Midbrain (tissue), 1 donor: ENCODE measurements at places on chromosomes 2 and 18.

DNA sequence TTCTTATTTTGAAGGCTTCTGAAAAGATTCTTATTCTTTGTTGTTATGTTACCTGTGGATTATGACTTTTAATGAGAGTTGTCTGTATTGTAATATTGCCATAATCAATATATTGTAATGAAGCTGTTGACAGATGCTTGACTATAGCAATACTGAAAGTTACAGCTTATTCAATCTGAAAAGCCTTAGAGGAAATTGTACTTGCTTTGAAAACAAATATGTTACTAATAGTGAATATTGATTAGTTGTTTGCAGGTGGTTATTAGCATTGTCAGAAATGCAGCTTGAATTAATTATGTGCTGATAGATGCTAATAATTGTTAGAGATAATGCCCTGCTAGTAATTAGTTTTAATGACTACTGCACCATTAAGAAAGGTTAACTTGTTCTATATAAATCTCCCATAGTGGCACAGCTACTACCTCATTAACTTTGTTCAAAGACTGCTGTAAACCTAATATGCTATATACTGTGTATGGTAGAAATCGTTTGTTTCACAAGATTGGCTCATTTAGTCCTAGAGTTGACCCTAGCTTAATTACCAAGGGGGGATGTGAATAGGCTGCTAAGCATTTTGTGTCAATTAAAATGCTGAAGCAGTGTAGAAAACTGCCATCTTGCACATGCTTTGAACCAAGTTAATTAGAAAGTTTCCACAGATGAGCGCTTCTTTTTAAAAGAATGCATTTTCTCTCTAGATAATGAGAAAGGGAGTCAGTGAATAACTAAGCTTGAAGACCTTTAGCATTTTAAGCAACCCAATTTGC is 30.5 kb downstream of the SLC39A10 start:
- no peak for DNase-seq

DNA sequence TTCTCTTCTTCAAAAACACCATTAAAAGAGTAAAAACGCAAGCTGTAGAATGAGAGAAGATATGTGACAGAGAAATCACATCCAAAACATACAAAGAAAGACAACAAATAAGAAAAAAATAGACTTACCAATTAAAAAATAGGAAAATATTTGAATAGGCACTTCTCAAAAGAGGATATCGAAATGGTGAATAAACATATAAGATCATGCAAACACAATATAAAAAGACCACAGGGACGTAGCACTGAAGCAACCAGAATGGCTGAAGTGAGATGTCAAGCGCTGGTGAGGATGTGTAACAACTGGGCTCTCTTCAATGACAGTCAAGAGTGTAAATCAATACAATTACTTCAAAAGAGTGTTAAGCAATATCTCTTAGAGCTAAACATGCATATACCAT is 202.3 kb downstream of the ZBTB7C start:
- DNase-seq: no peak

- DNase-seq: no peak
Measured at GRCh38 chr2:79640001-79640400, 127.2 kb downstream of the CTNNA2 start.

DNA sequence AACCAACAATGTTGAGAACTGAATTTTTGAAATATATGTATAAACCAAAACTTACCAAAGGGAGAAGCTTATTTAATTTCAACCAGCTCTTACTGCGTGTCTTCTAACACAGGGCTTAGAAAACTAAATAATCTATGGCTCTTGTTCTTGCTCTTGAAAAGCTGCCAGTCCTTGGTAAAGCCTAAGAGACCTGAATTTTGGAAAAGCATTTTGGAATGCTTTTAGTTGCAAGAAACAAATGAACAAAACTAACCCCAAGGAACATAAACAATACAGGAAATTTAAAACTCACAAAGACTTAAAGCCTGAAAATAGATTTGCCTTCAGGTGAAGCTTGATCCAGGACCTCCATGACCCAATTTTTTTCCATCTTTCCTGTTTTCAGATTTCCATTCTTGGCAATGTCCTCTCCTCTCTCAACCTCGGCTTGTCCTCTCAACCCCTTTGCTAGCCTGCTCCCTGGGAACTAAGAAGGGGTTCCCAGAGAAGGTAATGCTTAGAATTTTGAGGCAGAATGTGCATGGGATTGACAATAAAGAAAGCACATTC is 169.8 kb upstream of the NCK2 start:
- DNase-seq: no peak

GRCh38 chr18:10147752-10148151 is 233.9 kb downstream of the VAPA start:
- no peak for DNase-seq

DNA sequence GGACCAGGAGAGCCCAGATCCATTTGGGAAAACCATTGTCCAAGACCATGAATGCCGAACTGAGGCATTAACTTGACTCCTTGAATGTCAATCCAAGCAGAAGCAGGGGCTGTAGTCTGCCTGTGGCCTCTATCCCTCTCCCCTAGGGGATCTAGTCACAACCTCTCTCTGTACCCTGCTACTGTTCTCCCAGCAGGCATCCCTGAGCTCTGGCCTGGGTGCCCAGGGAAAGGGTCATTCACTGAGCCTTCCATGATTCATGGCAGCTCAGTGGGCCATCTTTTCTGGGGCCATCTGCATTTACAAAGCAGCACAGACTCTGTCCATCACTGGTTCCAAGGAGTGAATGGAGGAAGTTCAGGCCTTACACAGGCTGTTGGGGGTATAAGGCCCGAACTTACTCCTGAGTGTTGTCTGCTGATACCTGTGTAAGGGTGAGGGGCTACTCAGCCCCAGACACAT is 151.8 kb downstream of the ZFP36L2 start:
- no peak for DNase-seq
